ENCODE measurements at places on chromosomes 2 and 18. TPM values are rescaled to one million over a fixed set of nuclear protein-coding genes. Genes with fewer than 3 reads are reported as not detected.

DNA sequence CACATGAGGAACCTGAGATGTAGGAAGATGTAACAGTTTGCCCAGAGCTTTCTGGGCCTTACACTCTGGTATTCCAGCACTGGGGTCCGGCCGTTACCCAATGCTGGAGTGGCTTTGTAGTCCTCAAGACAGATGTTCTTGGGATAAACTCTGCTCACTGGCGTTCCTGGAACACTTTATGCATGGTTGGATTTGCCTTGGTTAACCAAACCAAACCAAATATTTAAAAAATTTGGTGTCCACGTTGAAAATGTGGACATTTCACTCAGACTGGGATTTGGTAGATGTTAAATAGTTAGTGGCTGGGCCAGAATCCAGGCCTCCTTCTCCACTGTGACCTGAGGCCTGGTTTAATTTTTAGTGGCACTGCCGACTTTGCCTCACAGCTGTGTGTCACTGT is 81.5 kb downstream of the ACOXL start:
- no peak for DNase-seq

GRCh38 chr2:64021578-64021977 is 2.4 kb upstream of the VPS54 start:
- no peak for DNase-seq

DNA sequence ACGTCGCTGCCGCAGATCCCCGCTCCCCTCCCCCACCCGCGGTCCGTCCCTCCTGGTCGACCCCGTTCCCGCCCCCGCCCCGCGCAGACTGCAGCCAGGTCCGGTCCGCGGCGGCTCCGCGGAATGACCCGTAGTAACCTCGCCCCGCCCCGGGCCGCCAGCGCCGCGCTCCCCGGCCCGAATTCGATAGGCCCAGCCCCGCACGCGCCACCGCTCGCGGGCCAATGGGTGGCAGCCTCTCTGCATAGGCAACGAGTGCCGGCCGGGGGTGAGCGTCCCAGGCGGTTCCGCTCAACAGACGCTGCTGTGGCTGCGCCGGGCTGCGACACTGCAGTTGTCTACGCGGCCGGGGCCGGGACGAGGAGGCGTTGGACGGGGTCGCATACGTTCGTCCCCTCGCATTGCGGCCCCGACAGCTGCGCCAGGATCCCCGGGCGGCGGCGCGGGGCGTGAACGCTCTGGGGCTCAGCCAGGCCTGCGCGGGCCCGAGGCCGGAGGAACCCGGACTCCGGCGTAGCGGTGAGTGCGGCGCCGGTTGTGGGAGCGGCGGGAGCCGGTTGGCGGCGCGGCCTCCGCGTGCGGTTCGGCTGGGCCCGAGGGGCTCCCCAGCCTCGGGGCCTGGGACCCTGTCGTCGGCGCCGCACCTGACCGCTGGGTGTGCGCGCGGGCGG is at the start of gene ACSL3:
Gene ACSL3 (plus strand): TSS at position 297 of the 671 bp plus-strand sequence. CDS start 47,737 bp downstream, outside the sequence.
- DNase-seq, result peak; percentile 98

- no peak for DNase-seq
Observed at GRCh38 chr2:65347913-65348312, 84.5 kb downstream of the SPRED2 start.

The CPO gene
- 0.40 TPM for total RNA-seq

The SNTG2 gene
- total RNA-seq, result not detected

DNA sequence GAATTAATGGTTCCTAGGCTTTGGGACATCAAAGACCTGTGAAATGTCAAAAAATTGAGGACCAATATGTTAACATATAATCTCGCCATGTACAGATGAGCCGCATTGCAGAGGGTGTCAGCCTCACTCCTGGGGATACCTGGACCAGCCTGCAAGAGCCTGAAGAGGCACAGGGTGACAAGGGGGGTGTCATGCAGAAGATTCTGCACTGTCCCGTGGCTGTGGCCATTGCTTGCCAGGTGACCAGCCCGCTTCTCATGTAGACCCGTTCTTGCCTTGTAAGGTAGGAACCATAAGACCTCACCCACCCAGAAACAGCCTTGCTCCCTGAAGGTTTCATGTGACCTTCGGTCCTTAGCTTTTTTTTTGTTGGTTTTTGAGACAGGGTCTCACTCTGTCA is 37.5 kb downstream of the TMEM37 start:
- no peak for DNase-seq

The BOLA3 gene
- total RNA-seq, result 45.8 TPM

DNA sequence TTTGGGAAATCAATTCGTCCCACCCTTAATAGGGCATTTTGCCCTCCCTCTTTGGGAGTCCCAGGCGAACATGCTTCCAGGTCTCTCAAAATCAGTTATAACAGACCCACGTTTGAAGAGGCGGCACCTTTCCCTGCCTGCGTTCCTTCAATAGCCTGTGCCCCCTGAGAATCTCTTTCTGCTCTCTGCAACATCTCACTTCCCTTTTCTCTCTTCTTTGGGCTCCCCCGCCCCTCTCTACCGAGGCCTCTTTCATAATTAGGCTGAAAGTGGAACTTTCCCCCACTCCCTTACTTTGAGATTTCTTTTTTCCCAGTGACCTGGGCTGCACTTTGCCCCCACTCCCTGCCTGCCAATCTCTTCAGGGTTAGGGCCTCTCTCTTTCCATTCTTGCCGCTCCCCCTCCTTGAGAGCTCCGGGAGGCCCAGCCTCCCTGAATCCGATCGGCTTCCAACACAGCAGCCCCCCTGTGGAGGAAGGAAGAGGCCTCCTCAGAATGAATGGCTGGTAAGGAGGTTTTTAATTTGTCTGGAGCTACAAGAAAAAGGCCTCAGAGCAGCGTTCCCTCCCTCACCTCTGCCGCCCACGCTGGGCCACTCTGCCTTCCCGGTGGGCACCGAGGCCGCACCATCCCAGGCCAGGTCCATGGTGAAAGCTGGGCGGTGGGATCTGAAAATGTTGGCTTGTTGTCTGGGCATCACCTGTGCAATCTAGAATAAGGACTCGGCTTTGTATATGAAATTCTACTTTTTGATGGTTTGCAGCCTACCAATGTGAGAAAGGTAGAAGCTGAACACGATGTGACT is 162.6 kb upstream of the SIX3 start:
- DNase-seq, result no peak

DNA sequence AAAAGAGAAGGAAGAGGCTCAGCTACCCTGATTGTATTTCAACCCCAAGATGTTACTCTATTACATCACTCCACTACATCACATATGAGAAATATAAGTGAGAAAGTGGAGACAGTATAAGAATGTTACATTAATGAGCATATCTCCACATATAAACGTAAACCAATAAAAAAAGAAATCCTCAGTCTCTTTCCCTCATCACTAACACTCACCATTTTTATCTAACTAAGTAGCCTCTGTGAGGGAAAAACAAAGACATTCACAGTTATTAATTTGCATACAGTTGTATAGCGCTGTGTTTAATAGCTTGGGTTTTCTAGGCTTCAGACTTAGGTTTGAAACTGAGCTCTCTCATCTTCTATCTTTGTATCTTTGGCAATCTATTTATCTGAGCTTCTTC is 489.1 kb upstream of the LRRTM4 start:
- DNase-seq, result no peak

DNA sequence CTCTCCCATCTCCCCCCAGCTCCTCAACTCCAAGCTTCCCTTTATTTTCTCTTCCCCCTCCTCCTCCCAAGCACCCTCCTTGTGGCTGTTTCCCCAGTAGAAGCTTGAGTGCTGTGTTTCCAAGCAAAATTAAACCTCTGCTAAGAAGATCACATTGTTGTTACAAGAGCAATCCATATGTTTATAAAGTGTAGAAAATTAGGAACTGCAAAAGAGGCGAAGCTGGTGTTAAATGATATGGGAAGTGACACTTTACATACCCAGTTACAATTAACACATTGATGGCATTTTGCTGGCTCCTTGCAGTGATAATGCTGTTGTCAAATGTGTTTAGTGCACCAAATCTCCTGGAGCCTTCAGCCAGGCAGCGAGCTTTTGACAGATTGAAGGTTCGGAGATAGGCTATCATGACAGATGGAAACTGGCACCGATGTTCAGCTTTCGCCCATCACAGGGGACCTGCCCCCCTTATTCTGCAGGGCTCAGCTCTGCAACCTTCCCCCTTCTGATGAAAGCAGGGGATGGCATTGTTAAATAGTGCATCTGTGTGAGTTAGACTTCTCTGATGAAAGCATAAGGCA is 259.8 kb upstream of the ATP5MC3 start:
- DNase-seq, result no peak

DNA sequence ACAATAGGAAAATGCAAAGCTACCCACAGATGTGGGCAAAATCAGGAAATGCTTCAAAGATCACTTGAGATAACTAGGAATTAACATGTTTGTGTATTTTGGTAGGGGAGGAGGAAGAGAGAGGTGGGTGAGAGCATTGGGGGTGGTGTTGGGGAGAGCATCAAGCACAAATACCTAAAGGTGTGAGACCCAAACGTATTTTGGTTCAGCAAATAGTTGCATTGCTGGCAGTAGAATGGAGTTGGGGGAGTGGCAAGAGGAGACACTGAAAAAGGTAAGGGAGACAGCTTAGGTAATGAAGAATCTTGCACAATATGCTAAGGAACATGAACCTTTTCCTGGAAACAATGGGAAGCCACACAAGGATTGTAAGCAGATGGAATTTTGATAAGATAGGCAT is 1.5 kb upstream of the PELI1 start:
- no peak for DNase-seq

DNA sequence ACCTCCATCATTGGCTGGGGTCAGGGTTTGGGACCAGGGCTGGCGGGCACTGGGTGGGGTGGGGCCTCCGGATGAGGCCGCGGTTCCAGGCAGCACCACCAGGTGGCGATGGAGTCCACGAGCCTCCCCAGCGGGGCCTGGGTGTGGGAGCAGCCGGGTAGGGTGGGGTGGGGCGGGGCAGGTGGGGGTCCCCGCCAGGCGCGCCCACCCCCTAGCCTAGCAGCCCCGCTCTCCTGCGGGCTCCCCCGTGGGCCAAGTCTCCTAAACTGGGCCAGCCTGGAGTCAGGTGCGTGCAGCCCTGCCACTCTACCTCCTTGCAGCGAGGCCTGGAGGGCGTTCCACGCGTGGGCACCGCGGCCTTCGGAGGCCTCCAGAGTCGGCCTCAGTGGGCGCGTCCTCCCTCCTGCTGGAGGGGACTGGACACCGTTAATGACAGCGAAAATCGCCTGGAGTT is 187.5 kb downstream of the TWIST2 start:
- DNase-seq, result peak; percentile 78

DNA sequence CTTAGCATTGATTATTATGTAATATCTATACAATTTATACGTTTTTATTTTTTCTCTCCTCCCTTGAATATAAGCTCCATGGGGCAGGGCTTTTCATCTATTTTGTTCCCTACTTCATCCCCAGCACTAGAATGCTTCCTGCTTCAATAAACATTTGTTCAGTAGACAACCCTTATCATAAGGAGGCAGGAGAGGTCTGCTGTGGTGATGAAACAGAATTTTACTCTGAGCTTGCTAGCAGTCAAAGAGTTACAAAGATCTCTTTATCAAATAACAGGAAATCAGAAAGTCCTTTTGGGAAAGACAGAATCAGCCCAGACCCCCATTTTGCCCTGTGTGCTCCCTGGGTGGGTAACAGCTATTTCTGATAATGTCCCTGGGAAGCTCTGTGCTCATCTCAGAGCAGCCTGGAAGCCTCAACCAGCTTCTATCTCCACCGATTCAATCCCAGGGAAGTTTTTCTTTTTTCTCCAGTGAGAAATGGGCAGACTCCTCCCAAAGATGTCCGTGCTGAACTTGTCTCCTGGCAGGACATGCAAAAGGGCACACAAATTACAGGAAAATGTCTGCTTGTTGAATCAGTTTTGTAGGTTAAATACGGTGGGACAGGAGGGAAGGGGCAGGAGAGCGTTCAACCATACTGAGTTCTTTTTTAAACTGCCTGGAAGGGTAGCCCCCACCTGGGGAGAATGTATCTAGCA is 84.7 kb upstream of the PKDCC start:
- DNase-seq, result no peak

- peak; percentile 16 for DNase-seq
Observed at GRCh38 chr18:3054780-3055179, 41.8 kb upstream of the LPIN2 start.
